ENCODE measurements at places on chromosomes 7 and 10. TPM values are rescaled to one million over a fixed set of nuclear protein-coding genes. Genes with fewer than 3 reads are reported as not detected.

The IL2RA gene
- 0.18 TPM for polyA plus RNA-seq

The CALY gene
- 0.18 TPM for polyA plus RNA-seq

The CHCHD1 gene
- 76.8 TPM for polyA plus RNA-seq

The CDK6 gene
- polyA plus RNA-seq = 1.8 TPM

The FAM237B gene
- polyA plus RNA-seq = not detected

The VSTM2A gene
- polyA plus RNA-seq = not detected

The PAX4 gene
- polyA plus RNA-seq = not detected

The CACNA2D1 gene
- polyA plus RNA-seq = 9.7 TPM

The PRR15 gene
- 0.79 TPM for polyA plus RNA-seq

The SFTPA2 gene
- polyA plus RNA-seq = not detected

The TAF3 gene
- polyA plus RNA-seq = 4.7 TPM

The AZGP1 gene
- 17.0 TPM for polyA plus RNA-seq

The MPP7 gene
- 4.3 TPM for polyA plus RNA-seq

The YAE1 gene
- polyA plus RNA-seq = 30.9 TPM

The PPP1R3C gene
- 146 TPM for polyA plus RNA-seq

DNA sequence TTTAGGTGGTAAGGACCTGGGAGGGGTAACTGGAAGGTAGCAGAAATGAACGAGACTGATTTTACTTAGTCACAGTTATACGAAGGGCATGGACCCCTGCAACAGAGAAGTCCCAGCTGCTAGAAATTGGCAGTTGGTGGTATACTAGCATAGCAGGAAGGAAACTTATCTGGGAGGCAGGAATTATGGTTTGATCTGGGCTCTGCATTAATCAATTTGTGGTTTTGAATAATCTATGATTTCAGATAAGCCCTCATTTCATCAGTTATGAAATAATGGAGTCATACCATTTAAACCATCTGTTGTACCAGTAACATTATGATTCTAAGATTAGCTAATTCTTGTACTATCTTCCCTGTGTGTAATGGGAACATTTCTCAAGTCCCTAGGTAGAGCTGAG, 54.0 kb upstream of the TMEM229A start:
- DNase-seq = no peak

DNA sequence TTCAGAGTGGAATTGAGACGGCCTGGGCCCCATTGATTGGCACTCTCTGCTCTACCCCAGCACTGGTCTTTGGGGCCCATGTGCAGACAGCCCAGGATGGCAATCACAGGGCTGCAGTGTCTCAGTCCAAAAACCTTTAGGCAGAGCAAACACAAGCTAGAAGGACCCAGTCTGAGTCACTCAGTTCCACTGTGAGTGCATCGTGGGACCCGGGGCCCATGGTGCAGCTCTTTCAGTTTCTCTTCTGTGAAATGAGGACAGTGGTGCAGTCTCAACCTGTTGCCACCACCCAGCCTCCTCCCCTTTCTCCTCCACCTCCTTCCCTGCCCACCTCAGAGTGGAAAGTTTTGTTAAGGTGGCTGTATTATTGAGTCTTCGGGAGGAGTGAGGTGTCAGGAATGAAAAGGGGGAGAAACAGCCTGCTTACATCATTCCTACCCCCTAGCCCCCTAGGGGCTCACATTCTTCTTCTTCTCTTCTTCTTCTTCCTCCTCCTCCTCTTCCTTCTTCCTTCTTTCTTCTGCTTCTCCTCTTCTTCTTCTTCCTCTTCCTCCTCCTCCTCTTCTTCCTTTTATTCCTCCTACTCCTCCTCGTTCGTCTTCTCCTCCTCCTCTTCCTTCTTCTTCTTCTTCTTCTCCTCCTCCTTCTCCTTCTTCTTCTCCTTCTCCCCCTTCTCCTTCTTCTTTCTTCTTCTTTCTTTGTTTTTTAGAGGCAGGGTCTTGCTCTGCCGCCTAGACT, 19.5 kb upstream of the CARD11 start:
- no peak for DNase-seq

DNA sequence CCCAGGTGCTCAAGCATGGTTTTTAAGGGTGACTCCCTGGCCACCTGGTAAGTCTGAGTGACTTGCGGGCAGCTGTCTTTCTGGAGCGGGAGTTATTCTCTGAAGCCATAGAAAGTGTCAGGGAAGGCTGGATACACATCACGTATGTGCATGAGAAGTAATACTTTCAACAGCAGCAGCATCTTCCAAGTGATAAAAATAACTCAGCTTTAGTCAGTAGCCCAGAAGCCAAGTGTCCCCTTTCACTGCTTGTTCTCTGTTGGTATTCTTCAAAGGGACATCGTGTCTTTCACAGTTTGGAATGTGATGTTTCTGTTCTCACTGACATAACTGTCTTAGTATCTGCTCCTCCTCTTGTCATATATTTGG, 97.6 kb downstream of the KIAA1217 start:
- DNase-seq = no peak

DNA sequence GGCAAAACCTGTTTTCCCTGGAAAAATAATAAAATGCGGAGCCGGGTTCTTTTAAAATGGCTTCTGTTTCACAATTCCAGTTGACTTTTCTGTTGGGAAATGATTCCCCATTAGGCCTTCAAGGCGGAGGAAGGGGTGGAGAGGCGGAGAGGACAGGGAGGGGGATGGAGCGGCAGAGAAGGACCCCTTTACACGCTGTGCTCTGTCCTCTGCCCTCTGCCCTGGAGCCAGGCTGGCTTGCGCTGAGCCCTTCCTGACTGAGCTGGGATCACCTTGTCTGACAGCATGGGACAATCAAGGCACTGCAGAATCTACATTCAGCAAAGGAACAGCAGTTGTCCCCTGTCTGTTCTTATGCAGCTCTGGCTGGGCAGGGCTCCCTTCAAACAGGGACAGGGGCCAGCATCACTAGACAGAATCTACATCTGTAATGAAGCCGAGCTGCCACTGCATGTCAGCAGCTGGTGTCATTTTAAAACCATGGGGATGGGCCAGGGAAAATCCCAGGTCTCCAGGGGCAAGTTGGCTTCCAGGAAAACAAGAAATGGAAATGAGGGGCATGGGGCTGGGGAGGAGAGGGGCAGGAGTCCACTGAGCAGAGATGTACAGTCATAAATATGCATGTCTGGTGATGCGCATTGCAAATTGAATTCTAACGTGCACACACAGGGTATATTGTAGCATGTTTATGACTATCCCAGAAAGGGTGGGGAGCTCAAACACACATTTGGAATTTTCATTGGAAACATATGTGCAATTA, 120.0 kb downstream of the MKX start:
- no peak for DNase-seq

GRCh38 chr10:117555017-117555416, 12.5 kb downstream of the EMX2 start:
- no peak for DNase-seq

- peak; percentile 71 for DNase-seq
These were observed 46.9 kb upstream of the SEPTIN7 start for GRCh38 chr7:35753761-35754603.

GRCh38 chr7:88307823-88308222, 1.1 kb upstream of the STEAP4 start:
- no peak for DNase-seq

DNA sequence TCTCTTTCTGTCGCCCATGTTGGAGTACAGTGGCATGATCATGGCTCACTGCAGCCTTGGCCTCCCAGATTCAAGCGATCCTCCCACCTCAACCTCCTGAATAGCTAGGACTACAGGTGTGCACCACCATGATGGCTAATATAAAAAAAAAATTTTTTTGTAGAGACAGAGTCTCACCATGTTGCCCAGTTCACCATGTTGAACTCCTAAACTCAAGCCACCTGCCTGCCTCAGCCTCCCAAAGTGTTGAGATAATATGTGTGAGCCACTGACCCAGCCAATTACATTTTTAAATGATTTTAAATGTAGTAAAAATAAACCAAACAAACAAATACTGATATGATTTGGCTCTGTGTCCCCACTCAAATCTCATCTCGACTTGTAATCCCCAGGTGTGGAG, 101.7 kb upstream of the LEP start:
- no peak for DNase-seq

- DNase-seq = no peak
These were observed 83.0 kb downstream of the TAF3 start for GRCh38 chr10:7901256-7901655.

DNA sequence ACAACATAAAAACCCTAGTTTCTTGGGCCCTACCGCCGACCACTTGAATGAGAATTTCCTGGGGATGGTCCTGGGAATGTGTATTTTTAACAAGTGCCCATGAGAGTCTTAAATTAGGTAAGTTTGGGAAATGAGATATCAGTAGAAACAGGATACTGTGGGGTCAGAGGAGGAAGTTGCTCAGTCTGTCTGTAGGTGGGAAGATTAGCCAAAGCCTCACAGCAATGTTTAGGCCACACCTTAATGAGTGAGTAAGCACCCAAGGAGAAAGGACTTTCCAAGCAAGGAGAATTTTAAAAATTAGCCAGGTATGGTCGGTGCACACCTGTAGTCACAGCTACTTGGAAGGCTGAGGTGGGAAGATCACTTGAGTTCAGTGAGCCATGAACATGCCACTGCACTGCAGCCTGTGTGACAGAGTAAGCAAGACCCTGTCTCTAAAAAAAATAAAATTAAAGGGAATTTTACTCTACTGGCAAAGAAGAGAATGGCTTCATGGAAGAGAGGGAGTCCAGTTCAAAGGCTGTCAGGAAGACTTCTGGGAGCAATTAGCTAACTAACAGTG, 31.9 kb downstream of the PAPSS2 start:
- DNase-seq = no peak

GRCh38 chr10:75803816-75804552, 372.6 kb downstream of the LRMDA start:
- DNase-seq = peak; percentile 63

GRCh38 chr10:115171392-115171960, 78.3 kb downstream of the ATRNL1 start:
- no peak for DNase-seq

- DNase-seq = no peak
These were observed 49.9 kb upstream of the CD36 start for GRCh38 chr7:80588591-80588990.

GRCh38 chr7:97671571-97671970, 60.3 kb upstream of the TAC1 start:
- no peak for DNase-seq

DNA sequence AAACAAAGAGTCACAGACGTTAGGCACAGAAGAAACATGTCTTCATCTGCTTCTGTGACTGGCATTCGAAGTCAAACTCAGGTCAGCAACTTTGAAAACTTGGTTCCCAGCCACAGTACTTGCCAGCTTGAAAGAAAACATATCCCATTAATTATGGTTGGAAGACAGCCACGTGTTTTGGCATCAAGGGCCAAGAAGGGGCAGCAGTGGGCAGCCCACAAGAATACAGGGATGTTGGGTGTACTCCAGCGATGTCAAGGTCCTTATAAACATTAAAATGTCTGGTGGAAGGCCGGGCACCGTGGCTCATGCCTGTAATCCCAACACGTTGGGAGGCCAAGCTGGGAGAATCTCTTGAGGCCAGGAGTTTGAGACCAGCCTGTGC, 29.5 kb downstream of the JCAD start:
- DNase-seq = no peak

- no peak for DNase-seq
These were observed 9.3 kb upstream of the OR6V1 start for GRCh38 chr7:143042790-143043271.

DNA sequence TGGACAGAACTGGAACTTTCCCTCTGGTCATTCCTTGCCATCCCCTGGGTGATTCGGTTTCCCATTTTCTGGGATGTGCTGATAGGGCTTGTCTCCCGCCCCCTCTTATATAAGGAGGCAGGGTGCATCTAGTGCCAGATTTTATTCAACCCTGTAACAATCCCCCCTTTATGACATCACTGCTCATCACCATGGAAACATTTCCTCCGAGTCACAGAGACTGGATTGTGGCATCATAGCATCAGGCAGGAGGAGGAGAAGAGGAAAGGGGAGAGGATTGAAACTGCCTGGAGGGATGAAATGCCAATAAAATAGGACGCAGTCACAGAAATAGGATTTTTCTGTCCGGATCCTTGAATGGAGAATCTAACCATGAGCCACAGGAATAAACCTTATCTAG, 25.0 kb downstream of the SORCS3 start:
- no peak for DNase-seq

GRCh38 chr10:132355754-132356153, 23.8 kb downstream of the LRRC27 start:
- DNase-seq = no peak

DNA sequence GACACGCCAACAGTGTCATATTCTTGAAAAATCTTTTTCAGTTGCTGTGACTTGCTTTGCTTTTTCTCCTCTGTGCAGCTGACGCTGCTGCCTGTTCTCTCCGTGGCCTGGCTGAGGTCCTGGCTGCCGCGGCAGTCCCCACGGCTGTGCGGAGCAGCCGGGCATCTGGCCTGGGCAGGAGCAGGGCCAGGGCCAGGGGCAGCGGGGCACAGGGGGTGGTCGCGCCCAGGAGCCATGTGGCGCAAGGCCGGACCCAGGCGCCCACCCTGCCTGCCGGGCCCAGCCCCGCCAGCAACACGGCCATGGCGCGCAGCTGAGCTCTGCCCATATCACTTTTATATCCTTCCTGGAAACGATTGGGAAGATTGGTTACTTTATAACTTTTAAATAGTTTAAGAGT, 109.4 kb upstream of the ACBD5 start:
- DNase-seq = no peak

- DNase-seq = peak; percentile 77
These were observed 10.4 kb downstream of the CHST3 start for GRCh38 chr10:71974489-71975021.

- no peak for DNase-seq
These were observed 7.9 kb downstream of the PAXIP1 start for GRCh38 chr7:154994996-154995395.

DNA sequence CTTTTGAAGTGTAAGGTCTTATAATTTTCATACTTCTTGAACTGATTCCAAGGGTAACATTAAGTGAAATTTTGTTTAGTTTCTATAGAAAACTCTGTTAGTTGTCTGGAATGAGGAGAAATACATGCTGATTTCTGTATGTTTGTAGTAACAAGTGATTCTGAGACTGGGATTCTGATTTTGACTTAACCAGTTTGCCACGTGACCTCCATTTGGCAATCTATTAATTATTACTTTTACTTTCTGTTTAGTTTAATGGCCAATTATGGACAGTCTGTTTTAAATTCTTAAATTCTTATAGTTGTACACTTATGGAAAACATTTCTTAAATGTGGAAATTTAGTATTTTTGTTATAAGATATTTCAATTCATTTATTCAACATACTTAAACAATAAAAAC, 163.1 kb downstream of the ADK start:
- DNase-seq = no peak

DNA sequence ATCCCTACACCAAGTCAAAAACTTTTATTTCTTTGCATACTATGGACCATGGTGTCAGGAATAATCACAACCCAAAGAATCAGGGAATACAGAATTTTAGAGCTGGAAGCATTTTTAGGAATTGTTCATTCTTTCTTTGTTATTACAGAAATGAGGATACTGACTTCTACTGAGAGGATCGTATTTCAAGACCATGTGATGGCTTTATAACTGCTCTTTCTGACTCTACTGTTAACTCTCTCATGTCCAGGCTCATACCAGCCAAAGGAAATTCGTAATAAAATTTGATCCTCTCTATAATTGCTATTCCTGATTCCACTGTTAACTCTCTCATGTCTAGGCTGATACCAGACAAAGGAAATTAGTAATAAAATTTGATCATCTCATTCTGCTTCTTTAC, 1050.9 kb upstream of the C7orf33 start:
- DNase-seq = no peak

GRCh38 chr7:7869036-7869435, 99.6 kb upstream of the GLCCI1 start:
- no peak for DNase-seq

GRCh38 chr10:111706331-111706730, 477.2 kb downstream of the GPAM start:
- no peak for DNase-seq
